ENCODE measurements at places on chromosomes 7 and 10.

- no peak for DNase-seq
Observed at GRCh38 chr10:123579675-123580074, 86.5 kb upstream of the GPR26 start.

DNA sequence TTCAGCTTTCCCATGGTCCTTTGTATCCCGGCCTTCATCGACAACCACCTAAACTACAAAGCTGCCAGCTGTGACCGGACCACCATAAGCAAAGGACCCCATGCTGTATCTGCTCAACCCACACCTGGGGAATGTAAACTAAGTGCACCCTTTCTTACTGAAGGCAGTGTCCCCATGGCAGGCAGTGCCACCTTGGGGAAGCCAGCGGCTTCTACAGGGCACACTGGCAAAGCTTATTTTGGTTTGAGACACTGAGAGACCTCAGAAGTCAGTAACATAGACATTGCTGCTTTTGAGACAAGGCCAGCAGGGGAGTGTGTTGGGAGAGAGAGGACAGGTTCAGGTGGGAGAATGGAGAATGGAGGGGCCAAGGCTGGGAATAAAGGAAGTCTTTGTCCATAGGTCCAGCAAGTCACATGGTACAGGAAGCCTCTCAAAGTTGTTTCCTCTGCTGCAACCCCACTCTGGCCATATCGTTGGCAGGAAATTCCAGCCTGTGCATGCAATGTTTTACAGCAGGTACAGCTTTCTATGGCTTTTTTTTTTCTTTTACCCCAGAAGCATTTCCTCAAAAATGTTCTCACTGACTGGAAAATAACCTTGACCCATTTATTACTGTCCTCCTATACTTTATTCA lies 85.9 kb upstream of the NPVF start:
- DNase-seq, result no peak

DNA sequence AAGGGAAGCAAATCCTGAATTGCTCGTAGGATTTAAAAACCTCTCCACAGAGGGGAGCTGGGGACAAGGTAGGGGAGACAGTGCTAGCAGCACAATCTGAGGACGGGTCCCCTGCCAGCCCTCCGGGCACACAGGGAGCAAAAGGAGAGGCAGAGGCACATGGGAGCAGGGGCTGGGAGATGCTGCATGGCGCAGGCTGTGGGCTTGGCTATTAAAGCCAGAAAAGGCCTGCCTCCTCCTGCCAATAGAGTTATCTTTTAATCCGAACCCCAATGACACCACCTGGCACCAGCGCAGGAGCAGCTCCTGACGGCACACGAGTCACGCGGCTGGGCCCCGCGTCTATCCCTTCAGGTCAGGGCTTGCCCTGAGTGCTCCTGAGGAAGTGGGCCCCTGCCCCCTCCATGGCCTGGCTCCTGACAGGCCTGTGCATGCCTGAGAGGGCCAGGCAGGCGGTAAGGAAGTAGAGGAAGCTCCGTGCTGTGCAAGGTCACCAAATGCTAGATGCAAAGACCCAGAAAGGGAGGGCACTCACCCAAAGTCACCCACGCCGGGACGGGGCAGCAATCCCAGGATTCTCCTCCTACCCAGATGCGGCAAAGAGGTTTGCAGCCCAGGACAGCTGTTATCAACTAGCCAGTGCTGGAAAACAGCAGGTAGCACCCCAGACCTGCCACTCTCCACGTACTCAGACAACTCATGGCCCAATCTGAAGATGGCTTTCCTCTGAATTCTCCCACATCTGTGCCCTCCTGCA lies 28.1 kb downstream of the DLG5 start:
- DNase-seq, result no peak

GRCh38 chr10:92419740-92420545 lies 129.0 kb downstream of the MARCHF5 start:
- DNase-seq, result no peak

- DNase-seq, result no peak
Observed at GRCh38 chr10:29120216-29120615, 168.7 kb upstream of the LYZL1 start.

DNA sequence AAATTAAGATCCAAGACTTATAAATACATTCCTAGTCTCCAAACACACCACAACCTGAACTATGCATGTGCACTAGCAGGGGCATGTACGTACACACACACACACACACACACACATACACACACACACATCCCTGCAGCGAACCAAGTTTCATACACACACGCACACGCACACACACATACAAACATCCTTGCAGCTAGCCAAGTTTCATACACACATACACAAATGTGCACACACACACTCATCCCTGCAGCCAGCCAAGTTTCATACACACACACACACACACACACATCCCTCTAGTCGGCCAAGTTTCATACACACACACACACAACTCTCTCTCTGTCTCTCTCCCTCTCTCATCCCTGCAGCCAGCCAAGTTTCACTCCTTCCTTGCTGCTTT lies 82.7 kb upstream of the WIPF3 start:
- DNase-seq, result no peak

DNA sequence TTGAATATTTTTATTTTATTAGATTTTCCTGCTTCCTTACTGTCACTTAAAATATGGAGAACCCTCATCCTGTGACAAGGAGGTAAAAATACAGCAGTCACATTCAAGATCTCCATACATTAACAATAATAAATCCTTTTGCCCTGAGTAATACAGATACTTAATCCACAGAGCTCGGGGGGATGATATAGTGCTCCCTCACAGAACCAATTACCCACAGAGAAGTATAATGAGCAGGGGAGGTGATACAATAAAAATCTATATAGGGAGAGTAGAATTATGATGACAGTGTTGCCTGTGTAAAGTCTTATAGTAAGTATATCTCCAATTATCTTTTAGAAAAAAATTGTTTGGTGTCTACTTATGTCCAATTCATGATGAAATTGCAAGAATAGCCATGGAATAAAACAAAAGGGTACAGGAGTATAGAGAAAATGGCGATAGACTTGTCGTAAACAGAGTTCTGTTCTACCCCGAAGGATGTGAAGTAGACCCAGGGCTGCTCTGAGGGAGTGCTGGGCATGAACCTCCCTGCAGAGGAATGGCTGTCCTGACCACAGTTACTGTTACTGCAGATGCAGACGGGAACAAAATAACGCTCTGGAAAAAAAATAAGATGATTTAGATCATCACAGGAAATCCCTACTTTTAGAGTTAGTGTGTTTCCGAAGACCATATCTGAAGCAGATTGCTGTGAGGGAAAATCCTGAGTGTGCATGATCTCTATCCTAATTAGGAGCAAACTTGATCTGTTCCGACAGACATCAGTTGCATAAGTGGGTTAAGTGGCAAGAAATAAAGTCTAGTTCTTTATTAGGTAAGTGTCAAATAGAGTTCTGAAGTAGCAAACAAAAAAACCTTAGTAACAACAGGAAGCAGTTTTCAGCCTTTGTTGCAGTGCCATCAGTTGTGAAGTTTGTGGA lies 123.7 kb downstream of the KAT6B start:
- no peak for DNase-seq

- DNase-seq, result no peak
Observed at GRCh38 chr10:89744026-89744425, 42.6 kb downstream of the KIF20B start.

DNA sequence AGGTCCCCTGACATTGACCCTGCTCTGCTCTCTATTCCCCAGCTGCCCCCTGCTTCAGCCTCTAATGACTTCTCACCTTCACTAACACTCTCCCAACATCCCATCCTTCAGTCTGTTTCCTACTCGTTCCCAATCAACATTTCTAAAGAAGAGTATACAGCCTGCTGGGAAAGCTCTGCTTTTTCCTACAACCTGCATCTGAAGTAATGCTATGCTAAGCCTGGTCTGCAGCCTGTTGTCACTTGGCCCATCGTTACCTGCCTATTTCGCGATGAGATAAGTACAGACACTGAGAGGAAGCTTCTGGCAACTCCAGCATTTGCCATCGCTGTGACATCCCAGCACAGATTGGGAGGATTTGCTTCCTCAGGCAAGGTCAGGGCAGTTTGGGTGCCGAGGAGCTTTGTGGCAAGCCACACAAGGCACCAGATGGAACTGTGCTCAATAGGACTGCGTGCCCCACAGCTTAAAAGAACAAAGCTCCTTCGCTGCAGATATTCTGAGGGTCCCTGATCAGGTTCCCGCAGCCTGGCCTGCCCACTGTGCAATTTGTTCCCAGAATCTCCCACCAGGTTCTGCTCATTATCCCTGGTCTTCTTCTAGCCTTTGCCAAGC lies 51.4 kb downstream of the PKD1L1 start:
- no peak for DNase-seq

DNA sequence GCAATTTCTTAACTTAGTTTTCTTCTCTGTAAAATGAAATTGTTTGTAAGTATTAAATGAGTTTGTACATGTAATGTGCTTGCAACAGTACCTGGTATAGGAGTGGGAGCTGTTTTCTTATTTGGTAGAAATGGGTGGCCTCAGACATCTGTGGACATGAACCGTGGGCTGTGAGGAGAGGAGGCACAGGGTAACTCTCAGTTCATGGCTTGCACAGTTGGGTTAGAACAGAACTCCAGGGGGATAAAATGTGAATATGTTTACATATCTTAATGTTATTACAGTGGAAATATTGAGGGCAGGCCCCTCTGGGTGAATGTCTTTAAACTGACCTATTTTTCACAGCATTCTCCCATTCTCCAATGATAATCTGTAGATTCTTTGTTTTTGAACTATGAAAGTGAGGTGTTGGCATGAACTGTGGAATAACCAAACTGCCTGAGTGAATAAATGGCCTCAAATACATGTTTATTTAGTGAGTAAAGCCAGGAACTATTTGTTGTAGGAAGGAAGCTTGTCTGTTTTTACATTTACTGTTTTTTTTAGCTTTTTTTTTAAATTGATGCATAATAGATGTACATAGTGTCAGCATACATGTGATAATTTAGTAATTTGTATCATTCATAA lies 2.6 kb downstream of the ABCA13 start:
- no peak for DNase-seq

DNA sequence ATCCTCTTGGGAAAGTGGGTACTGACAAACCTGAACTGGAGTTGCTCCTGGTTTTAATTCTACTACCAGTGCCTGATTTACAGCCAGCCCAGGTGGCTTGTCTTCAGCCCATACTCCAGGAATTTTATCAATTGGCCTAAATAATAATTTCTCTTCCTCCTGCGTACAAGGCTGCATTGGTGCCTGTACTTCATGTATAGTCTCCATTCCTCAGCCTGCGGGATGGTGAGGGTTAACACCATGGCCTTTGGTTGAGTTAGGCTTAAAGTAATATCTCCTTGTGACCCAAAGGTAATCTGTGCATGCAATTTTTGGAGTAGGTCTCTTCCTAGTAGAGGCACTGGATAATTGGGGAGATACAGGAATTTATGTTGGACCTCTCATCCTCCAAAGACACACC lies 5.5 kb upstream of the ZNF117 start:
- no peak for DNase-seq

DNA sequence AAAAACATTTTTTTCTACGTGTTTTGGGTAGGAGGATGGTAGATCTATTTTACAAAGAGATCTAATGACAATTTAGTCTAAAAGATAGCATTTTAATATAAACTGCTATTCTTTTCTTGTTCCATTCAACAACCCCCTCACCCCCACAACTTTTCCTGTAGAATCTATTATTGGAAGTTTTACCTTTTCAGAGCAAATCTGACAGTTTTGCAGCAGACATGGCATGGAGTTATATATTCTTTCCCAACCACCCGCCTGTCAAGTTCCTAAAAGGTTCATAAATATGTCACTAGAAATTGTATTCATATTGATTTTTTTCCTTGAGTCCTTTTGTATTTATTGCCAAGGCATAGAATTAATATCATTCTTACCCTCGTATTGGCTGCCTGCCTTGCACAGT lies 21.5 kb upstream of the NAMPT start:
- DNase-seq, result no peak

- no peak for DNase-seq
Observed at GRCh38 chr10:70296406-70296899, 12.6 kb upstream of the NPFFR1 start.

GRCh38 chr7:105689067-105689819 lies 108.0 kb upstream of the EFCAB10 start:
- no peak for DNase-seq

DNA sequence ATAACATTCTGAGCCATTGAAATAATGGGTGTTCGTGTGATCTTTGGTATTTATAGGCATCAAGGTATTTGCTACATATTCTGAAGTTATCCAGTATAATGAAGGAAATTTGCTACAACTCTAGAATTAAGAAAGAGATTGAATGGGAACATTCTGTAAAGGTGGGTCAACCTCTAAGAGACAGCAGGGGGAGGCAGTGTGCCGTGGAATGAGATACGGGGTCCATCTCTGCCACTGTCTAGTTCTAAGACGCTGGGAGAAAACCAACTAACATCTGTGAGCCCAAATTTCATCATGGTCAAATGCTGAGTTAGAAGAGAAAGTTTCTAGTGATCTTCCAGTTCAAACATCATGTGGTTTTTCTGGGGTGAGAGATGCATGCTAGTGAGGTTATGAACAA lies 368.9 kb downstream of the SORCS1 start:
- DNase-seq, result peak; percentile 2

- DNase-seq, result no peak
Observed at GRCh38 chr7:76334320-76334967, 24.3 kb downstream of the YWHAG start.

DNA sequence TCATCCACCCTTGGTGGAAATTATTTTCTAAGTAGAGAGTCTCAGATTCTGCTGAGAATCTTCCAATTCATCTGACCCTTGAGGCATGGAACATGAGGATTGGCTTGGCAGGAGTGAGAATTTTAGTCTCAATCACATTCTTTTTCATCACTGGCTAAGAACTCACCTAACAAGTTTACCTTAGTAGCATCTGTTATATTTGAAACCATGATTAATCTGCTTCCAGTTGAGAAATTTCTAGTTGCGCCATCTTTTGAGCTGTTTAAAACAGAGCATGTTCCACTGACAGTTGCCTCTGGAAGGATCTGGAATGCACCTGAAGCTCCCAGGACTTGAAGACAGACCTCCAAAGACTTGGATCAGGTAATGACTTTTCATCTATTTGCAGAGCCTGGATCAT lies at the start of gene LIPK:
LIPK (plus strand) TSS at position 292 of the 400 bp plus-strand sequence. CDS start 18,295 bp downstream, outside the sequence.
- no peak for DNase-seq

- no peak for DNase-seq
Observed at GRCh38 chr7:81404669-81405068, 365.2 kb downstream of the HGF start.

- no peak for DNase-seq
Observed at GRCh38 chr10:44313761-44314165, 71.1 kb downstream of the CXCL12 start.

DNA sequence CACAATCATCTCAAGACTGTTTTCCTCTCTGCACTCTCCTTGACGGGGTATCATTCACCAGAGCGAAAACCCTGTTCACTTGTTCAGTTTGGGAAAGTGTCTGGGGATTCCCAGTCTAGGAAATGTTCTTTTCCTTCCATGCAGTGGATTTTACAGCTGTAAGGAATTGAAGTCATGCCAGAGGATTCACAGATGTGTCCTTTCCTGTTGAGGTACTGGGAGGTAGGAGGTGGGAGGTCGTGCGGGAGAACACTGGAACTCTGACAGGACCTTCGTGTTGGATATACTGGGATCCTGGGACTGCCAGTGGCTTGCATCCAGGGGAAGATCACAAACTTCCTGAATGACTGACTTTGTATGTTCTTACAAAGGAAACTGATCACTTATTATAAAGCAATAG lies 185.5 kb downstream of the BMPER start:
- no peak for DNase-seq
